CMK (cell line): ENCODE measurements at places on chromosomes 3 and 15.

GRCh38 chr3:126734106-126734723 is 30.2 kb downstream of the CHCHD6 start:
- DNase-seq, result no peak

- DNase-seq, result no peak
Observed at GRCh38 chr3:113287111-113287802, 75.9 kb downstream of the BOC start.

DNA sequence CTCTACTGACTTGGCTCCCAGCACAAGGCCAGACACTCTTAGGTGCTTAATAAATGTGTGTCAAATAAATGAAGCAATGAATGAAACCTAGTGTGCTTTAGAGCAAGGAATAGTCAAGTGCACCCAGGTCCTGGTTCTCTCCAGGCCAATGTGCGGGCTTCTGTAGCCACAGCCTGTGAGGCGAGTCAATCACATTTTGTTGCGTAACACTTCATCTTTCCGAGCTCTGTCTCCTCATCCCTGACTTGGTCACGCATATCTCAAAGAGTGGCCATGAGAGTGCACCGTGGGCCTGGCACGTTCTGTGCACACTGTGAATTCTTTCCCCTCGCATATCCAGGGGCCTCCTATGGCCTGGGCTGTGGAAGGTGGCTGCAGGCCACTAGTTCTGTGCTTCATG is 11.4 kb upstream of the SH3GL3 start:
- no peak for DNase-seq

- DNase-seq, result no peak
Observed at GRCh38 chr3:54294214-54294613, 171.9 kb downstream of the CACNA2D3 start.

GRCh38 chr15:87740655-87741344 is 515.7 kb downstream of the NTRK3 start:
- DNase-seq, result no peak
